ENCODE measurements at places on chromosomes 11 and 22.

DNA sequence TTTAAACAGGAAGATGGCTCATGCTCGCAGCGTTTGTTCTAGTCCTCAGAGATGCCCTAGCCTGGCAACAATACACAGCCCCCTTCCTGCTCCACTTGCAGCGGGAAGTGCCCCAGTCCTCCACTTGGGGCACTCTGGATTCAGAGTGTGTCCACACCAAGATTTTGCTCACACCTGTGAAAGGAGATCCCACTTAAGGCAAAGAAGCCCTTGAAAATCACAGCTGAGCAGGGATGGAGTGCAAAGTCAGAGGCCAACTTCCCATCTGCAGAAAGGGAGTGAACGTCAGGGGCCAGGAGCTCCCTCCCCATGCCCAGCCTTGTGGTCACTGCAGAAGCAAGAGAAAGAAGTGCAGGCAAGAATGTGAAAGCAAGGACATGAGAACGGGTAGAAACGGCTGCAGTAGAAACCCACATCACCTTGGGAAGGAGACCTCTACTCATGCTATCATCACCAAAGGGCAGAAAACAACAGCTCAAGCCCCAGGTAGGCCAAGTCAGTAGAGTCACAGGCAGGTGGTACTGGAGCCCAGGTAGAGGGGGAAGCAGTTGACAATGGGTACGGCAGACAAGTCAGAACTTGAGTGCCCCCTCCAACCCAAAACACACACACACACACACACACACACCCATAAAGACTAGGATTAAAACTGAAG, 157.4 kb downstream of the BUD13 start:
- DNase-seq: no peak

DNA sequence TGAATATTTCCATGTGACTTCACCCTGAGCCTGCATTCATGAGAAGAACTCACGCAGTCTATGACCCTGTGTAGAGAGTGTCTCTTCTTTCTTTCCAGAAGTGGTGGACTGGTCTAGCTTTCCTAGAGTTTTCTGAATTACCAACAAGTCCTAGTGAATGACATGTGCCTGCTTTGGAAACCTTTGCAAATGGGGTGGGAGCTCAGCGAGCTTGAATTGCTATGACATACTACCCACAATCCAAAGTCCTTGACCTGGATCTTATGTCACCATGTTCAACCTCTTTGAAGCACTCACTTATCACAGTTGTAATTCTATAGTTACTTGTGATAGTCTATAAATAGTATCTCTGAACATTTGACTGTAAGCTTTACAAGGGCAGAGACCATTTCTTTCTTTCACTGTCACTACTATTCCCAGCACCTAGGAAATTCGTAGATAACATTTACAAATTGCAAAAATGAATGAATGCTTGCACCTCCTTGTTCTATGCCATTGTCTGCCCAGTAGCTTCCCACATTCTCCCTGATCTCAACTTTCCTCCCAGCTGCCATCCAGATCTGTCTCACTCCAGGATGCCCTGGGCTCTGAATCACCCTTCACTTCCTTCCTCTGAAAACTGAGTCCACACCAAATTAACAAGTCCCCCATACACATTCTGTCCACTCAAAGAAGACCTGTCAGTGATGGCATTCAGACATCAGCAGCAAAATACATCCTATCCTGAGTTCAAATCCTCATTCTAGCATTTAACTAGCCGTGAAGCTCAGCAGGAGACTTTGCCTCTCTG, 201.9 kb upstream of the SESN3 start:
- no peak for DNase-seq

DNA sequence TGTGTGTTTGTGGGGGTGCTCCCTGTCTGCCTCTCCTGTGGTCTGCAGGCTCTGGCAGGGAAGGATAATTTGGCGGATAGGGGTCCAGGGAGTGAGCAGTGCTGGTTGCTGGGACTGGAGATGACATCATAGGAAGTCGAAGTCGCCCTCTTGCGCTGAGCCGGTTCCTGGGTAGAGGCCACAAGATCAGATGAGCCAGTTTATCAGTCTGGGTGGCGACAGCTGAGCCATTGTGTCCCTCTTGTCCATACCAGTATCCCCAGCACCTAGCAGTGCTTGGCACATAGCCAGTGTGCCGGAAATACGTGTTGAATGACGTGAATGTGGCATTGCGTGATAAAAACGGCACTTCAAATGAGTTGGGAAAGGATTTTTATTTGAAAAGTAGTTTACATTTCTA, 9.8 kb downstream of the APOL5 start:
- no peak for DNase-seq

DNA sequence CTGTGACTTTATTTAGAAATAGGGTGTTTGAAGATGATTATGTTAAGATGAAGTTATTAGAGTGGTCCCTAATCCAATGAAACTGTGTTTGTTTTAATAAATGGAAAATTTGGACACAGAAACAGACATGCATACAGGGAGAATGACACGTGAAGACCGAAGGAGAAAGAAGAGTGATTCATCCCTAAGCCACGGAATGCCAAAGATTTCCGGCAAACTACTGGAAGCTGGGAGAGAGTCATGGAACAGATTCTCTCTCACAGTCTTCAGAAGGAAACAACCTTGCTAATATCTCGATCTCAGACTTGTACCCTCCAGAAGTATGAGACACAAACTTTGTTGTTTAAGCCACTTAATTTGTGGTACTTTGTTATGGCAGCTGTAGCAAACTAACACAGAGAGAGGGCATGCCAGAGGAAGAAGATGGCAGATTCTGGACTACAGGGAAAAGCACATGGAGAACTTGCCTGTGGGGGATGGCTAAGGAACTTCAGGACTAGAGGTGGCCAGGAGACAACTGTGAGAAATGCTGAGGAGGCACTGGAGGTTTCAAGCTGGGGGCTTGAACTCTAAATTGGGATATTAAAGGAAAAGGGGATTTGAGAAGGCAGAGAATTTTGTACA, 733.5 kb upstream of the CCDC90B start:
- DNase-seq: no peak

- no peak for DNase-seq
Measured at GRCh38 chr11:105524286-105524685, 85.6 kb upstream of the GRIA4 start.

DNA sequence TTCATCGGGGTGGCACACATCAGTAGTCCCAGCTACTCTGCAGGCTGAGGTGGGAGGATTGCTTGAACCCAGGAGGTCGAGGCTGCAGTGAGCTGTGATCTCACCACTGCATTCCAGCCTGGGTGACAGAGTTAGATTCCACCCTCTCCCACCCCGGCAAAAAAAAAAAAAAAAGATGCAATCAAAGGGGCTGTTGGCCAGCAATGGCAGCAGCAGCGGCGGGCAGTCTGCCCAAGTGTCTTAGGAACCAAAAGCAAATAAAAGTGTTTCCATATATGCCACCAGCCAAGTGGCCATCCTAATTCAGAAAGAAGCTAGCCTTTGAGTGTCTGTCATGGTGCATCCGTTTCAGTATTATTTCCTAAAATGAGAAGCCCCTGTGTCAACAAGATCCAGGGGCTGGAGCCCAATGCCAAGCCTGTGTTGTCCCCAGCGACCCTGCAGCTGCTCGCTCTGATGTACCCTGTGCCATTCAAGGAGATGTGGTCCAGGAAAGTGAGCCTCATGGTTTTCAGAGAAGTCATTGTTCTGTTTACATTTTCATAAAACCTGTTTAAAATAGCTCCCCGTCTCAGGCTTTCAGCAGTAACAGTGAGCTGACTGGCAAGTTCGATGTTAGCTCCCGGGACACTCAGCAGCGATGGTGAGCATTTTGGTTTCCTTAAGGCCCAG, 12.5 kb downstream of the CDPF1 start:
- no peak for DNase-seq

DNA sequence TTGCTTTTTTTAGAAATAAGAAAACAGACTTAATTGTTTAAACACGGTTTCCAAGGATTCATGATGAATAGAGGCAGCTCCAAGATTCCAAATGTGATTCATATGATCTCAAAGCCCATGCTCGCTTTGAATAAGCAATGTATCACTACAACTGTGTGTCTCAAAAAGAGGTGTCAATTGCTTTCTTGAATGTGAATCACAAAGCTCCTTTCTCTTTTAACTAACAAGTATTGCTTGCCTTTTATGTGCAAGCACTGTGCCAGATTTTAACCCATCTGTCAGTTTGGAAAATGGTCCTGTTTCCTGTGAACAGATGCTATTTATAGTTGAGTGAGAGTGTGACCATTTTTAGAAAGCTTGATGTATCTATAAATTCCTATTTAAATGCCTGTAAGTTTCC, 6.5 kb downstream of the OOSP1 start:
- no peak for DNase-seq

- DNase-seq: no peak
Measured at GRCh38 chr11:121553389-121553788, 100.6 kb upstream of the SORL1-AS1 start.

GRCh38 chr22:25208743-25209505, 9.3 kb downstream of the CRYBB3 start:
- DNase-seq: no peak

- DNase-seq: no peak
Measured at GRCh38 chr22:17808693-17809403, 34.6 kb upstream of the BID start.

DNA sequence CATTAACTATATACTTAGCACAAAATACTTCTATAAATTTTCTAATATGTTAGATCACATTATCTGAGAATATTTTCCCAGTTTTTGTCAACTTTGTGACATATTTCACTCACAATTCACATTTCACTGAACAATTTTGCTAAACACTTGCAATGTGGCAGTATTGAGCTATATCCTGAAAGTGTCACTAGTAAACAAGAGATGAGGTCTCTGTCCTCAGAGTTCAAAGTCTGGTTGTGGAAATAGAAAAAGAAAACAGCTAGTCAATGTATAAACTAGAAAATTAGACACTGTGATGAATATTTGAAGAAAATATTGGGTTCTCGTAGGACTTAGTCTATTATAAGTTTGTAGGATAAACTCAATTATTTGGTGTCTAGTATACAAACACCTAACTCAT, 87.4 kb upstream of the CHORDC1 start:
- no peak for DNase-seq

DNA sequence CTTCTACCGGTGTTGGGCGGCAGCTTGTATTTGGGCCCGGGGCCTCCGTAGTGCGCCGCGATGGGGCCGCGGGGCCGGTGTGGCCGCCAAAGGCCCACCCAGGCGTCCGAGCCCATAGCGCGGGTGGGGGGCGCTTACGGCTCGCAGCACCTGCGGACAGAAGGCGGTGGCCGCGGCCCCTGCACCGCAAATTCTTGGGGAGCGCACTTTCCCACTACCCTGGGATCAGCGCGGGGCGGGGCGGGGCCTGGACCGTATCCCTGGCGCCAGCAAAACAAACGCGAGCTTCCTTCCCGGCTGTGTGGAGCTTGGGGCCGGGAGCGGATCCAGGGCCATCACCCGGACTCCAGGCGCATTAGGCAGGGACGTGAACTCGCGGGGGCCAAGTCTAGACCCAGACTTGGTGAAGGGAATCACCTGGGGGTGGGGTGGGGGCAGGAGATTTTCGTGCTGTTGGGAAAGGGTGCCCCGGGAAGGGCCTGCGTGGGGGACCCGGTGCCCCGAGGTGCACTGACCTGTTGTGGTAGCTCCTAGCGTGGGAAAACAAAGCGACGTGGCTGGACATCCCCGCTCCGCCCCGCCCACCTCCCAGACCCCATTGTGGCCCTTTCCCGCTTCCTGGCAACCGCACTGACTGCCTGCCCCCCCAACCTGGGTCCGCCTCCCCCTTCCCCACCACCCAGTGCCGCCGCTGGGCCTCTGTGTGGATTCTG, 2.3 kb upstream of the TYMP start:
- no peak for DNase-seq

DNA sequence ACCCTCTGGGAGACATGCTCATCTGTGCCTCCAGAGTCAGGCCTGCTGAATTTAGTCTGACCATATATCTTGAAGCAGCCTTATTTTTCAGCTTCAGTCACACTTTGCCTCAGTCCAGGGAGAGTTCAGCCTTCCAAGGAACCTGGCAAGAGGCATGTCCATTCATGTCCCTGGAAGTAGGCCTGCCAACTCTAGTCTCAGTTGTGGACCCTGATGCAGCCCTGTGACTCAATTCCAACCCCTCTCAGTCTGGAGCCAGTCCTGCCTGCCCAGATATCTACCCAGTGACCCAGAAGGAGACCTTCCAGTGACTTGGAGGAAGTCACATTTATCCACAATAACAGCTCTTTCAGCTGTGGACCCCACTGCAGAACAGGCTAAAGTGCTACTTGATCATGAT, 566.6 kb downstream of the TMEM135 start:
- DNase-seq: no peak

DNA sequence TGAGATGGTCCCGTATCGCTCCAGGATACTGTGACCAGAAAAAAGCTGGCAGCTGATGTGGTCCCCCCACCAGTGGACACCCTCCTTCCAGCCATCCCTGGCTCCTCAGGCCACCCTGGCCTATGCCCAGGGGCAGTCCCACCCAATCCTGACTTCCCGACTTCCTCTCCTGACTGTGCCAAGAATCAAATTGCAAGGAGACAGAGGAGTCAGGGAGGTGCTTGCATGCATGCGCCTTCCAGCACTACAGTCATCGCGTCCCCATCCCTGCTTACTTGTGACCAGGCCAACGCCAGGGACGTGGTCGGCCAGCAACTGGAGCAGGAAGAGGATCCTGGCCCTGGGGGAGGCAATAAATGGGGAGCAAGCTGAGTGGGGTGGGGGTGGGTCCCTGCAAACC, 3.6 kb upstream of the FREY1 start:
- DNase-seq: no peak

DNA sequence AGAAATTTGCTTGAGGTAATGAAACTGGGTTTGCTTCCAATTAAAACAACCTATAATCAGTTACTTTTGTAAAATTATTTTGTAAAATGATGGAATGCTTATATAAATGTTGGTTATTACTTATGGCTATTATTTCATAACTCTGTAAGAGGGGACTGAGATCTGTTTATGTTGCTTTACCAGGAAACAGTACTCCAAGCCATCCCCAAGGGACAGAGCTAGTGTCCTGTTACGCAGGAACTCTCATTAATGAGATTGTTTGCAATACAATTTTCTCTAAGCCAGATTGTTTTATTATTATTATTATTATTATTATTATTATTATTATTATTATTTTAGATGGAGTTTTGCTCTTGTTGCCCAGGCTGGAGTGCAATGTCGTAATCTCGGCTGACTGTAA, 2.3 kb upstream of the NOX4 start:
- DNase-seq: no peak

- DNase-seq: no peak
Measured at GRCh38 chr22:44572414-44573207, 74.6 kb upstream of the RTL6 start.

GRCh38 chr11:35938231-35938630, 5.6 kb upstream of the LDLRAD3 start:
- no peak for DNase-seq

- peak; percentile 76 for DNase-seq
Measured at GRCh38 chr22:28029201-28029948, 110.3 kb upstream of the PITPNB start.

Measured in LNCaP clone FGC (cell line).